C1 segment of cervical spinal cord (tissue), 14 donors: ENCODE measurements at places on chromosomes 2 and 18.

DNA sequence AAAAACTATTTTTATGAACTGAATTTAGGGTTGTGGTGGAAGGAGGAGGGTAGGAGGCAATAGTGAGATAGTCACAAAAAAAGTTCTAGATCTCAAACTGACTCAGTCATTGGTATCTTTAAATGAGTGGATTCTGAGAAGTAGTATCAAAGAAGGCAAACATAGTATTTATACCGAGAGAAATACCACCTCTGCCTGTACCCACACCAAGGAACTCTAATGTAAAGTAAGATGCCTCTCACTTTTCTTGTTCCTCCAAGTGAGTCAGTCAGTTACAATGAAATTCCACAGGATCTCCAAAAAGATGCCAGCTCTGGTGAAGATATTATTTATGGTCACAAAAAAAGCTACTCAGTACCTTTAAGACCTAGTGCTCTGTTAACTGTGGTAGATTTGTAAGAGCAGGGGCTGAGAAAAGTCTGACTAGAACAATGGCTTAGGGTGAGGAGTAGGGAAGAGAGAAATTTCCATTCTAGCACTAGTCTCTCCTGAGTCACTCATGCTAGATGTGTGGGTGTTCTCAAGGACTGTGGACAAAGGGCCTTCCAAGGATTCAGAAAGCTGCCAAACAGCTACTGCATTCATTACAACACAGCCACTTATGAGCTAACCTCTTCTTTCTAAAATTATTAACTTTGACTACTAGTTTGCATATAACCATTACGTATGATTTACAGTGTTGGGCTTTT is 36.3 kb downstream of the YWHAQ start:
- DNase-seq = no peak

GRCh38 chr2:101817481-101817880 is 120.0 kb downstream of the MAP4K4 start:
- DNase-seq = no peak

DNA sequence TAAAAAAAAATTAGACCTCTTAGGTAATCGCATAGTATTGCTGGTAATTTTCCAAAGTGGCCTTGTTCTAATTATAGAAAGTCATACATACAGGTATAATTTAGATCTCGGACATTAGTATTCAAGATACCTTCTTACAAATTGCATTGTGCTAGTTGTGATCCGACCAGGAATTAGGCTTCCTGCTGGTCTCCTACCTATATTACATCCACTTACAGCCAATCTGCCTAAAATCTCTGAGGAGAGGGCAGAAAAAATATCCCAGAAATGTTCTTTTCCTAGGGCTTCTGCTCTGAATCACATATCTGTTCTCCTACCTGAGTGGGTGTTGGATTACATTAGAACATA is 314.7 kb upstream of the GULP1 start:
- no peak for DNase-seq

DNA sequence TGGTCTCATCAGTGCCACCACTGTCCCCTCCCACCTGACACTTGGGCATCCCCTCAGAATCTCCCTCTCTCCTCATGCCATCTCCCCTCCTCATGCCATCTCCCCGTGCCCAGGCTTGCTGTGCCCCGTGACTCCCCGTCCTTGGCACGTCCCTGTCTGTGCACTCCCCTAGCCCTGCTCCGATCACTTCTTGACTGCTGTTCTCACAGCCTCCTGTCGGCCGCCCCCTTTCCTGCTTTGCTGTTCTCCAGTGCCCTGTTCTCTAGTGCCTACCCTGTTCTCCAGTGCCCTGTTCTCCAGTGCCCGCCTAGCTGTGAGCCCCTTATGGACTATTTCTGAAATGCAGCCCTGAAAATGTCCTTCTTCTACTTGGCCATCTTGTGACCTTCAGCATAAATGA is 253.8 kb downstream of the ALPK2 start:
- no peak for DNase-seq

DNA sequence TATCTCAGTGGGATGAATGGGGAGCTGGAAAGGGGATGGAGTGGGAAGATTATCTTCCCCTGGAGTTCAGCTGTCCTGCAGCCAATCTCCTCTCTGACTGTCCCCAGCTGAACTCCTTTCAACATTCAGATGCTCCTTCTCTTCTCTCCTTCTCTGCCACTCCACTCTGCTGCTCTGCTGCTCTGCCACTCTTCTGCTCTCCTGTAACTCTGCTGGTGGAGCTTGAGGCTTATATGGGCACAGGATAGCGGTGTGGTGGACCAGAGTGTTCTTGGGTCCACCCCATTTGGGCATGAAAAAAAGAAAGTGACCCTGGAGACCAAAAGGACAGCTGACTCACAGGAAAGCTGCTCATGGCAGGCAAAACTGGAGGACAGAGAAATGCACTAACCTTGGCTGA is 26.6 kb downstream of the FAHD2B start:
- no peak for DNase-seq

DNA sequence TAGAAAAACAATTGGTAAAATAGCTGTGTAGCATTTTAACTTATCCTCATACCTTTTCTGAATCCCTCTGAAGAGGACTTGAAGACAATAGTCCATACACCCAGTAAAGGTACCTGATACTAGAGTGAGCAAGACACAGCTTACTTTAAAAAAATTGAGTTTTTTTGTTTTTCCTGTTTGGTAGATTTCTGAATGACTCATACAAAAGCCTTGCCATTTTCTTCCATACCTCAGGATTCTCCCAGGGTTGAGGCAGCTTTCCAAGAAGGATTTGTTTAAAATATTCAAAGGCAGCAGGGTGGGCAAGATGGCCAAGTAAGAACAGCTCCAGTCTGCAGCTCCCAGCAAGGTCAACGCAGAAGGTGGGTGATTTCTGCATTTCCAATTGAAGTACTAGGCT is 551.0 kb upstream of the LRATD1 start:
- DNase-seq = no peak

DNA sequence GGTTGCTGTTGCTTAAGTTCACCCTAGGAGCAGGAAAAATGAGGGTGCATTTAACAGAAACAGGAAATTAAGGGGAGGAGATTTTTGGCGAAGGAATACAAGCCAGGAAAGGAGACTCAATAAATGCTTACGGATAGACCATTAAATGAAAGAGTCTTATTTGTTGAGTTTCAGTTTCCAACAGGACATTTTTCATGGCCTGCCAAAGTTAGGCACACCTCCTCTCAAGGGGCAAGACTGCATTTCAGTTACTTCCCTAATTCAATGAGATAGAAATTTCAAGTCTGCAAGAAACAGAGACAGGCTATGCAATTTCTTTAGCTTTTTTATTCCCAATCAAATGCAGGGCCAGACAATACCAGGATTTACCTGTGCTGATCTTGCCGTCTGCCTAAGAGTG is 394.7 kb upstream of the KLHL29 start:
- DNase-seq = no peak

- no peak for DNase-seq
Measured at GRCh38 chr2:47205576-47206141, 50.6 kb upstream of the STPG4 start.
